ENCODE measurements at places on chromosomes 4 and X.
A peak's percentile ranks its signal among the peaks of the same experiment; 100 is the strongest.

- no peak for DNase-seq
These were observed 355.9 kb downstream of the GPM6A start for GRCh38 chr4:175456131-175456530.

- no peak for DNase-seq
These were observed 1.7 kb downstream of the IL13RA1 start for GRCh38 chrX:118729042-118729652.

- DNase-seq: no peak
These were observed 440.7 kb downstream of the IL15 start for GRCh38 chr4:142077048-142077447.

- no peak for DNase-seq
These were observed 334.9 kb upstream of the ADGRL3 start for GRCh38 chr4:60865273-60865672.

DNA sequence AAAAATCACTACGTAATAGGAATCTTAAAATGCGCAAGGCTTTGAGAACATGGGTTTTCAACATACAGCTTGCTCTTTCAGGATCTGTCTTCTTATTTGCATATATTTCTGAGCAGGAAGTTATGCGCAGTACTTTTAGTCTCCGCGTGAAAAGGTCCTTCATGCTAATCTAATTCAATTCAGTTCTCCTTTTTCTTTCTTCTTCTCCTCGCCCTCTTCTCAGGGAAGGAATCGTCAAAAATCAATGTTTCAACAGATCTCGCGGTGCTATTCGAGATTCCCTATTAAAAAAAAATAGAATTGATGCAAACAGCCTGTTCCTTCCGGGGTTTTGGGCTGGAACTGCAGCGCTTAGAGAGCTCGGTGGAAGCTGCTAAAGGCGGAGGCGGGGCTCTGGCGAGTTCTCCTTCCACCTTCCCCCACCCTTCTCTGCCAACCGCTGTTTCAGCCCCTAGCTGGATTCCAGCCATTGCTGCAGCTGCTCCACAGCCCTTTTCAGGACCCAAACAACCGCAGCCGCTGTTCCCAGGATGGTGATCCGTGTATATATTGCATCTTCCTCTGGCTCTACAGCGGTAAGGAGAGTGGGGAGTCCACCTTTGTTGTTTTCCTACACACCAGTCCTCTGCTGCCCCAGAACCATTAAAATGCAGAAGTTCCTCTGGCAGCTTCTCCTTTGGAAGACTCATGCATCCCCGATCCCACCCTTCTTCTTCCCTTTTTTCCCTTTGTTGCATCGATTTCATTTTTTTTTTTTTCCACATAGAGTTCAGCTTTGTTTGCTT is at the start of the genes HMGN5 and SH3BGRL:
Gene HMGN5 (minus strand): TSS at position 243 of the 785 bp plus-strand sequence. CDS start 80,364 bp downstream, outside the sequence.
Gene SH3BGRL (plus strand): TSS at position 432 of the 785 bp plus-strand sequence. CDS start 99 bp downstream, at position 531.
- DNase-seq: peak; percentile 52

GRCh38 chrX:151088221-151088620 is 88.2 kb upstream of the GPR50 start:
- DNase-seq: no peak

Measured in stimulated activated CD4-positive, alpha-beta T cell treated with anti-CD3 and anti-CD28 coated beads, Interleukin-12 subunit alpha, Interleukin-12 subunit beta, amount 100 ng/mL, for 48 hours (primary cell).